ENCODE measurements at places on chromosomes 11 and 22.

DNA sequence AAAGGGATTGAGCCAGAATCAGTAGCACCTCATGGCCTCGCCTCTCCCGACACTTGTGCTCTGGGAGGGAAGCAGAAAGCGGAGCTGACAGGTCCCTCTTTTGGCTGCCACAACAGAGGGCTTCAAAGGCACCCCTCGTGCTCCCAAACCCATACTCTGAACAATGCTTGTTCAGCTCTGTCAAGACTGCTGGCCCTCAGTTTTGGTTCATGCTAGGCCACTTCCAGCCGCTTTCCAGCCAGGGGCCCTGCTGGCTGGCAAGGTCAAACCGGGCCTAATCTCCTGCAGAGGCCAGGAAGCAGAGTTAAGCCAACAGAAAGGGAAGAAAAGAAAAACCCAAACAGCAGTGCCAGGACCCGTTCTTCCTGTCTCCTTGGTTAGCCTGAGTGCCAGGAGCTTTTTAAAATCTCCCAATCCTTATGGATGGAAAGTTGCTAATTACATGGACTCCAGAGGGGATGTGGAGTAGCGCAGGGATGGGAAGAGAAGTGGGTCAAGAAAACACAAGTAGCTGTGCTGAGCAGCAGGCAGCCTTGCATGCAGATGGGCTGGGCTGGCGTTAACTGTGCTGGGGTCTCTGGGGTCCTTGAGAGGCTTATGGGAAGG, 150.6 kb downstream of the GRIK4 start:
- DNase-seq, result no peak

DNA sequence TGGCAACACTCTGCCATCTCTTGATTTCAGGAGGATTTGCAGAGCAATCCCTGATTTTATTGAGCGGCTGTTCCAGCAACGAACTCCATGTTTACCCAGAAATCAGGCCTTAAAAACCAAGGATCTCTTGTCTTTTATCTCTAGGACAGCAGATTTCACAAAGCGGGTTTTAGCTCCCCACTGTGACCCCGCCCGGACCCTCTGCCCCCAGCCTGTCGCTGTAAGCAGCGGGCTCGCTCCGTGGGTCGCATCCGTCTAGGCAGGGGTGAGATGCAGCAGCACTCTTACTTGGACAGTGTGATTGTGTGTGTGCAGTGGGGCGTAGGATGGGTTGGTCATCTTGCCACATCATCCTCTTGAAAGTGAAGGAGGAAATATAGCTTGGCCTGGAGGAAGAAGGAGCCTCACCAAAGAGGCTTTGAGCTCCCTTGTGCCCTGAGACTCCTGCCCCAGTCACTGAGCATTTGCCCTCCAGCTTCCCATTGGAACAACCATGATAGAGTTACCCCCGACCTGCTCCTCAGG, 189.2 kb upstream of the TBCEL start:
- DNase-seq, result no peak

GRCh38 chr11:15159085-15159484, 44.4 kb downstream of the INSC start:
- no peak for DNase-seq

DNA sequence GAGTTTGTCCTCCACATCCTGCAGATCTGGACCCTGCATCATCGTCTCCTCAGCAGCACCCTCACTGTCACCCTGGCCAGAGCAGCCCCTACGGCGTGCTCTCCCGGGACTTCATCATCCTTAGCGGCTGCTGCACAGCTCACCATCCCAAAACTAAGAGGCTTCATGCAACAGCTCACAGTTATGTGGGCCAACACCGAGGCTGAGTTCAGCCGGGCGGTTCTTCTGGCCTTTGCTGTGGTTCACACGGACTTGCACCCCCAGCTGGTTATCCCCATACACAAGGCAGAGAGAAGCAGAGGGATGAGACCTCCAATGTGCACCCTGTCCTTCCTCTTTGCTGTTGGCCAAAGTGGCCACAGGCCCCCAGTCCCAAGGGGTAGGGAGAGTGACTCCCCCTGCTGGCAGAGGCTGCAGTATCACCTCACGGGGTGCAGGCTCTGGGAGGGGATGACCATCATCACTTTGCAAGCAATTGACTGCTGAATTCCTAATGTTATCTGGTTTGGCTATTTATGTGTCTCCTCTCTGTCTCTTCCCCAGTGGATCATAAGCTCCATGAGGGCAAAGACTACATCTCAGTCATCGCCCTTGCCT, 276.8 kb downstream of the BRD1 start:
- DNase-seq, result no peak

- DNase-seq, result no peak
Measured at GRCh38 chr11:68657021-68657780, 27.1 kb upstream of the GAL start.

DNA sequence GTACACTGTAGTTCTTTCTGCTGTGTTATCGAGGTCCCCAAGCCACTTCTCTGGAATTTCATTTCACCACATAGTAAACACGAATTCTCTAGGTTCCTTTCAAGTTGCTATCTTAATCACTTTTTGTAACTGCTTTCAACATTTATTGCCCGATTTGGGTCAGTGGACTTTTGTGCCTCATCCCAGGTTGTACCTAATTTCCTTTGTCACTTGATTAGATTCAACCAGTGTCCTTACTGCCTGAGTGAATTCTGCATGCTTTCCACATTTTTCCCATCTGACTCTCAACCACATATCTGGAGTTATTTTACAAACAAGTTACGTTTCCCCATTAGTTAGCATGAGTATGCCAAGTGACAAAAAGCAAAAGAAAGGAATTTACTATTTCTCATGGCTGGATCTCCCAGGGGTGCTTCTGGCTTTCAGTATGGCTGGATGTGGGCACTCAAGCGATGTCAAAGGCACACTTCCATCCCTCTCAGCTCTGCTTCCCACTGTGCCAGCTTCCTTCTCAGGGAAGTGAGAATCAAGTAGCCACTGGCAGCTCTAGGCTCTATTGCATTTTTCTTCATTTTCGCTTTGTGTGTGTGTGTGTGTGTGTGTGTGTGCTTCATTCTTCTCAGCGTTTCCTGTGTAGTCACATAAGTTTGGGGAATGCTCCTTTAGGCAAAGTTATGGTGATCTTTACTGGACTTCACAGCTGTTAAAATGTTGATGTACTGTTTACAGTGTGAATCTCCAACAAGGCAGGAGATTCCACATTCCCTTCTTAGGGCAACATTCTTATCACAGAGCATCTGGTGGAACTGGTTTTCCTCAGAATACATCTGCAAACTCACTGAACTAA, 128.9 kb downstream of the DBX1 start:
- DNase-seq, result no peak

GRCh38 chr22:36860017-36860416, 789 bp upstream of the NCF4 start:
- DNase-seq, result no peak

- peak; percentile 9 for DNase-seq
Measured at GRCh38 chr11:2797741-2798361, 87.7 kb downstream of the CDKN1C start.

GRCh38 chr22:39177791-39178190, 25.3 kb upstream of the CBX7 start:
- DNase-seq, result no peak

- no peak for DNase-seq
Measured at GRCh38 chr11:33449798-33450197, 192.6 kb downstream of the HIPK3 start.

DNA sequence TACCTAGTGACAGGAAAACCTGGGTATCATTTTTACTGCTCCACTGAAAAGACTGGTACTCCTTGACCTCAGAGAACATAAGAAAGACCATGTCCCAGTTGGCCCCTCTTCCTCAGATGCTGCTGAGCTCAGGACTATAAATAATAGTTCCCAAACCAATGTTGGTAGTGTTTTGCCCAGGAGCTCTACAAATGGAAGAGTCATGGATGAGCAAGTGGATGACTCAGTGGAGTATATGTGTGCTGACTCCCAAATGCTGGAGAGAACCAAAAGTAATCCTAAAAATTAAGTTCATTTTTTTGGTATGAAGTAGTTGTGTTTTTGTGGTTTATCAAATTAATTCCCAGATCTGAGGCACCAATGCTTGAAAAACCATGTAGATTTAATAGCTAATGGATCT, 482.0 kb downstream of the KCNA4 start:
- DNase-seq, result no peak

- DNase-seq, result no peak
Measured at GRCh38 chr11:114188851-114189570, 107.2 kb upstream of the NNMT start.

DNA sequence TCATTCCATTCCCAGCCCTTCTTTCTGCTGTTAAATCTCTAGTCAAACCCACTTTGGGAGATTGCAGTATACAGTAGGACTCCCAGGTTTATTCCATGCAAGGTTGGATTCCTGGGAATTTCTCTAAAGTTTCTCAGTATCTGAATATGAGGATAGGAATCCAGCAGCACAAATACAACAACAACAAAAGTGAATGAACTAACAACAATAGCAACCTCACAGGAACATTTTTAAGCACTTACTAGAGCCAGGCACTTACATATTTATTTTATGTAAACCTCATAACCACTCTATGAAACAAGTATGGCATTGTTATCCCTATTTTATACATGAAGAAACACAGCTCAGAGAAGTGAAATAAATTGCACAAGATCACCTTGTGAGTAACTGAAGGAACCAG, 1.9 kb downstream of the MMP7 start:
- DNase-seq, result no peak

- DNase-seq, result no peak
Measured at GRCh38 chr11:2399488-2400068, 972 bp upstream of the TSSC4 start.

DNA sequence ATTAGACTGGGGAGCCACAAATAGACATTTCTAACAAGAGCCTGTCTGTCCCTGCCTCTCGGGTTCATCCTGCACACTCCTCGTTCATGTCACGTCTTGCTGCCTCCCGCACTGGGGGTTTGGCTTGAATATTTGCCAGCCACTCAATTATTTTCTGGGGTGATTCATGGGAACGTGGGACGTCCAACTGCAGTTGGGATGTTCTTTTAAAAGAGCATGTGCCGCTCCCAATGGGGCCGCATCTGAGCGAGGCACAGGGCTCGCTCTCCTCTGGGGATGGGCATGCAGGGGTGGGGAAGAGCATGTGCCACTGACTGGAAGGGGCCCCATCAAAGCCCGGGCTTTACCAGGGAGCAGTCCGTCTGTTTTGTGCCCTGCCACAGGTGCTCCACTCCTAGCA, 43.4 kb downstream of the PARVG start:
- DNase-seq, result no peak

DNA sequence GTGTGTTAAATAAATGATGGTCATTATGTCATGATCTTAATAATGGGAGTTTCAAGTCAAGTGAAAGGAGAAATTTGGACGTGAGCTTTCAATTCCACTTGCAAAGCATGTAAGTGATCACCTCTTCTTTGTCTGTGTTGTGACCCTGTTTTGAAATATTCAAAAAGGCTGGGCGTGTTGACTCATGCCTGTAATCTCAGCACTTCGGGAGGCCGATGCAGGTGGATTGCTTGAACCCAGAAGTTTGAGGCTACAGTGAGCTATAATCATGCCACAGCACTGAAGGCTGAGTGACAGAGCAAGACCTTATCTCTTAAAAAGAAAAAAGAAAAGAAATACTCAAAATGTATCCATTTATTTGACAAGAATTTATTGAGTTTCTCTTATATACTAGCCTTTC, 32.9 kb upstream of the EED start:
- DNase-seq, result no peak

DNA sequence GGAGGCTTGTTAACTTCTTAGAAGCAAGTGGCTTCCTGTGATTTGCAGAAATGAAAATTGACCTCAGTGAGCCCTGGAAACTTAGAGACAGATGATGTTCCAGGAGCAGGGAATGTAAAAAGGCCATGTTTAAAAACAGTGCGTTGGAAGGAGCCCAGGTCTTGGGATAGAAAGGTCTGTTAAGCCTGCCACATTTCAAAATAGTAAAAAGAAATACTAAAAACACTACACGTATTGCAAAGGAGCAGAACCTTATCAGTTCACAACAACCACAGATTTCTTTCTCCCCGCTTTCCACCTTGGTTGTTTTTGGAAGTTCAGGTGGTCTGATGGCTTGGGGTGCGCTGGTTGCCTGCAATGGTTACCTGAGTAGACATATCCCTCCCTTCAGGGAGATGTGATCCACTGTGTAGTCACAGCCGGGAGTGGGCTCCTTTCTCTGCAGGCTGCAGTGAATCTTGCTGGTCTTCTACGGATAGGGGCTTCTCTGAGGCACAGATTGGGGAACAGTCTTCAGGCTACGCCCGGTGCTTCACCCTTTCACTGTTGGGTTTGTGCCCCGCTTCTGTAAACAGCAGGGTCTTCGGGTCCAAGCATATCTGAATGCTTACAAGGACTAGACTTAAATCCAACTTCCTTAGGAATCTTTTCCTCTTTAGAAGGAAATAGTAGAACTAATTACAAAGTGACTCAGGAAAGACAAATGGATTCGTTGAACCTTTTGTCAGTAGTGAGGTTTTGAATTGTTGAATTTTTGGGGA, 1.9 kb downstream of the TEAD1 start:
- no peak for DNase-seq

DNA sequence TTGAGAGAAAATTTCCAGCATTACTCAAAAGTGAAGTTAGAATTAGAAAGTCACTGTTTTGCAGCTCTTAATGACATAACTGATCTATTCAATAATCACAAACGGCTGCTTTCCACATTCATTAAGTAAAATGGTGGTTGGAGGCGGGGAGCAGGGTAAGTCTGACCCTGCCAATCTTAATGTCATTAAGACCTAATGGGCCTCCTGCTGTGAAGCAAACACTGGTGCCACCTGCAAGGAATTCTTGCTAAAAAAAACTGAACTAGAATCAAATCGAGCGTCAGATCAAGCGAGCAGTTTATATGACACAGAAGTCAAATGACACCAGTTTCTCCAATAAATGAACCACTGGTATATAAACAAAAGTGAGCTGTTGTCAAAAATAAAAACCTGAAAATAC, 351.5 kb downstream of the BRD1 start:
- DNase-seq, result no peak

GRCh38 chr22:33766091-33766490, 154.2 kb downstream of the LARGE1 start:
- DNase-seq, result no peak

- no peak for DNase-seq
Measured at GRCh38 chr11:72682858-72683243, 8.6 kb upstream of the PDE2A start.

GRCh38 chr11:57377107-57377506, 3.8 kb downstream of the PRG3 start:
- DNase-seq, result no peak

DNA sequence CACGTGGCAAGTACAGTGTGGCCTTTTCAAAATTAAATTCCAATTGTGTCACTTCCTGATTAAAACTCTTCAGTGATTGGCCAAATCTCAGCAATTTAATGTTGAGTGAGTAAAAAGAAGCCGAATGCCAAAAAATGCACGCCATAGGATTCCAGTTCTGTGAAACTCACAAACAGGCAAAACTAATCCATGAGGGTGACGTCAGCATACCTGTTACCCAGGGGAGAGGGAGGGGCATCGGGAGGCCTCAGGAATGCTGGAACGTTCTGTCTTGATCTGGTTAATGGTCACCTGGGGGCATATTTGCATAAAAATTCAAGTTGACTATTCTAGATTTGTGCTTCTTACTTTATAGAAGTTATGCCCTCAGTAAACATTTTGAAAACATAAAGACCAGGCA, 39.9 kb upstream of the RAB1B start:
- DNase-seq, result no peak

- no peak for DNase-seq
Measured at GRCh38 chr22:43387815-43388214, 24.0 kb upstream of the MPPED1 start.

Data from tibial artery (tissue), 4 donors.